ENCODE measurements at places on chromosomes 1 and 21.

DNA sequence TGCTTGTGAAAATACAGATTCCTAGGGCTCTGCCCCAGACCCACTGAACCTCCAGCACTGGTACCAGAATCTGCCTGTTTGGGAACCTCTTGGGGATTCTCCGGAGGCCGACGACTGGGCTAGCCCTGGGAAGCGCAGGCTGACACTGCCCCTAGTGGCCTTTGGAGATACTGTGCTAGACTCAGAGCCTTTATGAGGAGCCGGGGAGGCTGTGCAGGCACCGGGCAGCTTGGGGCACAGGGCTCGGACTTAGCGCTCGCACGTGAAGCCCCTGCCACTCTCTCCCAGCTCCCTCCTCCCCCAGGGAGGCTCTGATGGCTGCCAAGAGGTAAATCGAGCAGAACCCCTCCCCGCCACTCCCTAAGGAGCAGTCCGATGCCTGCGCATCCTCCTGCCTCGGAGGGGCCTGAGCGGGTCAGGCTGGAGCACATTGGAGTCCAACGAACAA, 144.6 kb upstream of the TNR start:
- peak; percentile 76 for DNase-seq

DNA sequence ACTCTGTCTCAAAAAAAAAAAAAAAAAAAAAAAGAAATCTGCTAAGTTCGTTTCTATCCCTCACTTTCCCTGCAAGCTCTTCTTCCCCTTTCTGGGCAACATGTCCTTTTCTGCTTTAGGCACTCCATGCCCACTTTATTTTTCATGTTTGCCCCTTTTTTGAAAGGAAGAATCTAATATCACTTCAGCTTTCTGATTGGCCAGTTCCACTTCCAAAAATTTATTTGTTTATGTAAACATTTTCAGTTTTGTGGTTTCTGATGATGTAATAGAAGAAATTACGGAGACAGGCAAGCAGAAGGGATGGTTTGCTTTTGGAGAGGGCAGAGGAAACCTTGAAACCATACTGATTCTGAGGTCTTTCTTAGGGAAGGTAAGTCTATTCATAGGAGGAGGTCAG, 15.1 kb downstream of the IFNAR1 start:
- no peak for DNase-seq

- no peak for DNase-seq
These were observed 10.6 kb downstream of the CNR2 start for GRCh38 chr1:23902321-23903278.

DNA sequence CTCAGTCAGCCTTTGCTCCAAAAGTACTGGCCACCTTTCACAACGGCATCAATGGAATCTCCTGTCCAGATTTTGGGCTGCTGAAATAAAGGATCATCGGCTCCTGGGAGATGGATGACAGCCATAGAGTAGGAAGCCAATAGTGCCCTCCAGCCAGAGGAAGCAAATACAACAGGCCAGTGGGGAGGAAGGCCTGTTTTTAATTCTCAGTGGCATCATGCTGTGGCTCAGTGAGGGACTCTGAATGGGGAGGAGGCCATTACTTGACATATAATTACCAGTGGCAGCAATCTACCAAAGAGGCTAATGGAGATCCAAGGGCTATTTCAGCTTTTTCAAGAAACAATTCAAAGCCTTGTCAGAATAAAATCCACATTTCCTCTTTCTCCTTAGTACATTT, 26.7 kb downstream of the COLGALT2 start:
- DNase-seq: no peak

DNA sequence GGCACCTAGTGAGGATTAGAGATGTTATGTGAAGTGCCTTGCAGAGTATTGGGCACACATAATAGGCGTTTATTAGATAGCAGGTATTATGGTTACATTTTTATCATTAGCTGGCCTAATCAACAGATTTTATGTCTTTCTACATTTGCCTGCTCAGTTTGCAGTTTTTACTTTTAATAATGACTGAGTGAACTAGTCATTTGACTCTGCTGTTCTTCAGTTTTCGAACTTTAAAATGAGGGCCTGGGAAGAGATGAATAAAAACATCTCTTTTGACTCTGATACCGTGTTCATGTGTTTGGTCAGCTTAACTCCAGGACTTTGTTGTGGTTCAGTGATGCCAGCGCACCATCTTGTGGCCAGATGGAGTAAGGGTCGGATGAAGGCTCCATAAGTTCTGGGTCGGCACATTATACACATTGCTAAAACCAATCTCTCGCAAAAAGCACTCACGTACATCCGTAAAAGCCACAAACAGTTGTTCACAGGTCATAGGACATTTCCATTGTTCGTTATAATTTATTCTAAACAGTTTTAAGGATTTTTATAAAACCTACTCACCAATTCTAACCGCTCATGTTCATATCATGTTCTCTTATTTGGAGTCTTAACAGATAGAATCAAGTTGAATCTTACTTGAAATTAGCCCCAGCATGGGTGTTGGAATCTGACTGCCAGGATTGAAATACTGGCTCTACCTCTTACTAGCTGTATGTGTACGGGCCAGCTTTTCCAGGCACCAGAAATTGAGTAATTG, 78.4 kb upstream of the GPR88 start:
- DNase-seq: no peak

GRCh38 chr1:39098546-39099250, 72.5 kb downstream of the NDUFS5 start:
- DNase-seq: no peak

DNA sequence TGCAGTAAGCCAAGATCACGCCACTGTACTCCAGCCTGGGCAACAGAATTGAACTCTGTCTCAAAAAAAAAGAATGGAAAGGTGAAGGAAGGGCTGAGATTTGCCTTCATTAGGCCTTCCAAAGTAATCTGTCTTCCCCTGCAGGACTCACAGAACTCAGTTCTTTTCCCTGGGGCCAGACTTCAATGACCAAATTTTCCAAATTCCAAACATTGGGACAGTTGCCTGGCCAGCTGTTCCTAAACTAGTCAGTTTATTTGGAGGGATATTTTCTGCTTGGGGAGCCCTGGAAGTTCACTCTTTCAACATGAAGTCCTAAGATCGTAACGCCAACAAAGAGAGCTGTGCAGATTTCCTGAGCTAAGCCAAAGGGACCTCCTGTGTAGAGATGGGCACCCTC, 5.4 kb upstream of the DEDD start:
- DNase-seq: no peak

- no peak for DNase-seq
These were observed 37.2 kb upstream of the AGO1 start for GRCh38 chr1:35845766-35846165.

DNA sequence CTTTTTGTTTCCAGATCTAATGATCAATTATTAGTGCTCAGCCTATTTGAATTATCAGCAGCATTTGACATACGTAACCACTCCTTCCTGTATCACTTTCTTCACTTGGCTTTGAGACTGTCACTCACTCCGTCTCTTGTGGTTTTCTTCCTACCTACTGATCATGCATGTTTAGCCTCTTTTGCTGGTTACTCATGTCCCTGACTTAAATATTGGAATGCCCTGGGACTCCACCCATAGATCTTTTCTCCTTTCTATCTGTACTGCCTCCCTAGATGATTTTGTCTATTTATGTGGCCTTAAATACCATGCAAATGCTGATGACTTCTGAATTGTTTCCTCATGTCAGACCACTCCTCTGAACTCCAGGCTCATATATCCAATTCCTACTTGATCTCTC, 57.7 kb upstream of the PDE4B start:
- no peak for DNase-seq

GRCh38 chr1:46556822-46557221, 5.4 kb upstream of the KNCN start:
- DNase-seq: no peak

GRCh38 chr1:210292231-210292871, 36.4 kb upstream of the HHAT start:
- peak; percentile 85 for DNase-seq

DNA sequence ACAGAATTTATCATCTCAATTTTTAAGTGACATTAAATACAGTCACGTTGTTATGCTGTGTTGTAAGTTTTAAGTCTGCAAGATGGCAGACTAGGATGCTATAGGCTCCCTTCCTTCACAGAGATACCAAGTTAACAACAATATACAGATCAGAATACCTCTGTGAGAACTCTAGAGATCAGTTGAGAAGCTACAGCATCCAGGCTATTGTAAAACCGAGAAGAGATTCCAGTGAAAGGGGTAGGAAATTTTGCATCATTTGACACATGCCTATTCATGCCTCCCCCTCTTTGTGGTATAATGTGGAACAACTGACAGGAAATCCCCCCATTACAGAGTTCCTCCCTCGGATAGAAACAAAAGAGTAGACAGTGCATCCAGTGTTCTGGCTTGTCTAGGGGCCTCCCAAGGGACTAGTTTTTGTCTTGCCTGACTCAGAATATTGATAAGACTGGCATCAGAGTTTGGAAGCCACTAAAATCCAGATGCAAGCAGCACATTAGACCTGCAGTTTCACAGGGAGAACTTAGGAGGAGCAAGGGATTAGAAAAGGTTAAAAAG, 80.6 kb downstream of the LBR start:
- DNase-seq: no peak

GRCh38 chr1:10639011-10639774, 157.3 kb downstream of the CASZ1 start:
- no peak for DNase-seq

GRCh38 chr1:154621875-154622274, 13.9 kb upstream of the ADAR start:
- DNase-seq: no peak

DNA sequence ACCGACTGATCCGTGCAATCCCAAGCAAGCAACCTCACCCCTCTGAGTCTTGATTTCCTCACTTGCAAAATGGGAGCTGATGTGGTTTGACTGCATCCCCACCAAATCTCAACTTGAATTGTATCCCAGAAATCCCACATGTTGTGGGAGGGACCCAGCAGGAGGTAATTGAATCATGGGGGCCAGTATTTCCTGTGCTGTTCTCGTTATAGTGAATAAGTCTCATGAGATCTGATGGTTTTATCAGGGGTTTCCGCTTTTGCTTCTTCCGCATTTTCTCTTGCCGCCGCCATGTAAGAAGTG, 58.4 kb downstream of the FHAD1 start:
- no peak for DNase-seq

- DNase-seq: no peak
These were observed 9.3 kb upstream of the SSBP3 start for GRCh38 chr1:54415533-54415932.

GRCh38 chr1:6506210-6507036, 15.0 kb upstream of the PLEKHG5 start:
- peak; percentile 73 for DNase-seq

- no peak for DNase-seq
These were observed 168.4 kb upstream of the CACNA1E start for GRCh38 chr1:181314959-181315358.

- no peak for DNase-seq
These were observed 9.8 kb upstream of the TCEA3 start for GRCh38 chr1:23434260-23434775.

DNA sequence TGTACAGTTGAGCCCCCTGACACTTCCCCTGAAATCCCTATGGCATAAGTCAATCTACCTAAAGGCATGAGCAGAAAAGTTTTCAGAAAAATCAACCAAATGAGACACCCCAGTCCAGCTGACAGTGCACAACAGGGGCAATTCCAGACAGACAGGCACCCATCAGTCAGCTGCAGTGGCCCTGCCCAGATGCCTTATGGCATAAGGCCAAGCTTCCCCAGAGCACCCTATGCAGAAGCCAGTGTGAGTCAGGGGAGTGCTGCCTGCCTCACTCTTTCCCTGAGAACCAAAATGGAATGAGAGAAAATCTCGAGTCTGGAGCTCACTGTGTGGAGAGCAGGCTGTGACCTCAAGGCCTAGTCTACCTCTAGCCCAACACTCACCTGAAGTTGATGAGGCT, 38.1 kb downstream of the MRAP start:
- peak; percentile 66 for DNase-seq

GRCh38 chr1:156460525-156460924, 40.0 kb downstream of the MEF2D start:
- no peak for DNase-seq

- no peak for DNase-seq
These were observed 24.3 kb upstream of the APP start for GRCh38 chr21:26194811-26195251.

DNA sequence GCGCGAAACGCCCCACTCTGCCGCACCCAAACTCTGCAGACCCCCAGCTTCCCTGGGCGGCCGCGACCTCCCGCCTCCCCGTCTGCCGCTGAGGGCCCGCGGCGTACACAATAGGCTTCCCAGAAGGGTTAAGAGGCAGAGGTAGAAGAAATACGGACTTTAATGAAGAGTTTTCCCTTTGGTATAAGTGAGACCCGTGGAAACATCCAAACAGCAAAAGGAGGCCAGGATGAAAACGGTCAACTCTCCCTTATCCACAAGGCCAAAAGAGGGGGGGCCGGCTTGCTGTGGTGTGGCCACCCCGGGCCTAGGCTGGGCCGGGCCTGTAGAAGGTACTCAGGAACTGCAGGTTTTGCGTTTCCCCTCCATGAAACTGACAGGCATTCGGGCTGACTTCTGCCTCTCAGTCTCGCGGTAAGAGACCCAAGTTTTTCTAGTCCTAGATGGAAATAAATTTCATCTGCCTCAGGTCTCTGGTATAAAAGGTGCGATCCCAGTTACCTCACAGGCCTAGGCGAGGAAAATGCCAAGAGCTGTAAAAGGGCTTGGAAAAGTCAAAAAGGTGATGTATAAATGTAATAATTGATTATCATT, 671 bp upstream of the PYGO2 start:
- DNase-seq: no peak

- DNase-seq: no peak
These were observed 6.0 kb downstream of the TRIT1 start for GRCh38 chr1:39877231-39877778.

GRCh38 chr1:107551456-107551855, 410.6 kb downstream of the NTNG1 start:
- no peak for DNase-seq

- no peak for DNase-seq
These were observed 77.0 kb downstream of the ATF6 start for GRCh38 chr1:161843156-161843555.

DNA sequence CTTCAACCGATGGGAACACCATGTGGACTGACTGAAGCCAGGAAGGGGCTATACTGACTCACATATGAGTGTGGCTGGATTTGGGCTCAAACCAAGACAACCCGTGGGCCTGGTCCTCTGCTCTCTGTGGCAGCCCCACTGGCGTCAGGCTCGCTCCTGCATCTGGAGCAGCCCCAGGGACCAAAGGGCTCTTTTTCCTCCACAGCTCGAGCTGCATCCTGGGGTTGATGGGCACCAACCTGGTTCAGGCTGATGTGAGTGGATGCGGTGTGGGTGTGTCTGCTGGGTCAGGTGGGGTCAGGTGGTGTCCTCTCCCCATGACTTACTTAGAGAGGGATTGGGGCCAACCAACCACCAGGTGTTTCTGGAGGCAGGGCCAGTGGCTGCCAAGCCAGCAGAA, 303.0 kb upstream of the AJAP1 start:
- no peak for DNase-seq

GRCh38 chr1:96887501-96887900, 165.9 kb downstream of the PTBP2 start:
- DNase-seq: no peak

DNA sequence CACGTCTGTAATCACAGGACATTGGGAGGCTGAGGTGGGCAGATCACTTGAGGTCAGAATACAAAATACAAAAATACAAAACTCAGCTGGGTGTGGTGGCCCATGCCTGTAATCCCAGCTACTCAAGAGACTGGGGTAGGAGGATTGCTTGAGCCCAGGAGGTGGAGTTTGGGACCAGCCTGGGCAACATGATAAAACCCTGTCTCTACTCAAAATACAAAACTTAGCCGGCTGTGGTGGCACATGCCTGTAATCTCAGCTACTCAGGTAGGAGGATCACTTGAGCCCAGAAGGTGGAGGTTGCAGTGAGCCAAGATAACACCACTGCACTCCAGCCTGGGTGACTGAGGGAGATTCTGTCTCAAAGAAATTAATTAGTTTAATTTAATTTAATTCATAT, 6.5 kb upstream of the ITLN1 start:
- DNase-seq: no peak
